ENCODE measurements at places on chromosomes 7 and 10.

DNA sequence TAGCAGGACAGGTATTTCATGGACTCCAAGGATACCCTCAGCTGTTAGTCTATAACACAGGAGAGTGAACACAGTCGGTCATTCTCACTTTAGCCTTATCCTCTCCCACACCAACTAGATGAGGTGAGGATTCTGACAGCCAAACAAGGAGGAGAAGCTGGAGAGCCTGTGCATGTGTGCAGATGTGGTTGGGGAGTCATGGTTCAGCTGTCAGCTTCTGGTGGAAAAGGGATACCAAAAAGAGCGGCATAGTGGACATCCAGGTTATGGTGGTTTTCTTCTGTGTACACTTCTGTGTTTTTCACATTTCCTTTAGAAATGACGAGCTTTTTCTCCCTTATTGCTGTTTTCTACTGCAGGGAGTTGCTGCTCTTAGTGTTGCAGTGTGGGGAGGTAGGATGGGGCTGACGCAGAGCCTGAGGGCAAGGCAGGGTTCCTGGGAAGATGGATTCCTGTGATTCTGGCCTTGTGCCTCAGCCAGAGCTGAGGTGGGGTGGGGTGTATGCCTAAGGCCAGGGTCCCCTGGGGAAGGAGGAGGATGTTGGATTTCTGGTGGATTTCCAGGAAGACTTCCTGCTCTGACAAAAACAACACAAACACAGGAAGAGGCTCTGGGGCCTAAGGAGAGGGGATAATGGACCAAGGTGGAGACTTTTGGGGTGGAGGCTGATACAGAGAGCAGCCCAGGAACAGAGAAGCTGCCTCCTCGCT, 26.6 kb downstream of the PLAU start:
- no peak for DNase-seq

- no peak for DNase-seq
Observed at GRCh38 chr10:93994438-93994801, 689 bp downstream of the PLCE1 start.

DNA sequence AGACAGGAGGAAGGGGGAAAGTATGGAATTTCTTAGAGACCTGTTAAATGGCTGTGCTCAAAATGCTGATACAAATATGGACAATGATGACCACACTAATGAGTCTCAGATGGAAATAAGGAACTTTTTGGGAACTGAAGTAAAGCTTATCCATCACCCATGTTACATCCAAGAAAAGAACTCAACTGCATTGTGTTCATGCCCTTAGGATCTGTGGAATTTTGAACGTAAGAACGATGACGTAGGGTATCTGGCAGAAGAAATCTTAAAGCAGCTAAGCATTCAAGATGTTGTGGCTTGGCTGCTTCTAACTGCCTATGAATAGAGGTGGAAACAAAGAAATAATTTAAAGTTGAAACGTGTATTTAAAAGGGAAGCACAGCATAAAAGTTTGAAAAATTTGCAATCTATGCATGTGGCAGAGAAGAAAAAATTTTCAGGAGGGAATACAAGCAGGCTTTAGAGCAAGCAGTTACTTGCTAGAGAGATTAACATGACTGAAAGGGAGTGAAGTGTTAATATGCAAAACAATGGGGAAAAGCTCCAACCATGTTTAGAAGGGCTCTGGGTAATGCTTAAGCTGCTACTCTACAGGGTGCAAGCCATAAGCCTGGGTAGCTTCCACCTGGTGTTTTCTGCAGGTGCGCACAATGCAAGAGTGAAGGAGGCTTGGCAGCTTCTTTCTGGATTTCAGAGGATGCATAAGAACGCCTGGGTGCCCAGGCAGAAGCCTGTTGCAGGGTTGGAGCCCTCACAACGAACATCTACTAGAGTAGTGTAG, 499.7 kb upstream of the SEMA3D start:
- DNase-seq: no peak

DNA sequence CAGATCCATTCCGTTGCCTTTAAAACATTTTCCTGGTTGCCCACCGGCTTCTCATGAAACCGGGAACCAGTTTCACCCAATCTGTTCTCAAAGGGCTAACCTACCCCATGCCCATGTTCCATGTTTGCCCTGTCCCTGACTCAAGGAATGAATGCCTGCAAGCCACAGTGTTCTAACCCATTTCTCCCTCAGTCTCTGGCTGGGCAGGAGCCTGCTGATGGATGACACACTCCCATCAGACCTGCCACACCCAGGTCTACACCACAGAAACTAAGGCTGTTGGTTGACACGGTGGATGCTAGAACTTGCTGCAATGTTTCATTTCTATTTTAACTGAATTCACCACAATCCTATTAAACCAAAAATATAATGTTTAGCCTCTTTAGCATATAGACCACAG, 15.6 kb downstream of the CLRN3 start:
- DNase-seq: no peak

Measured in activated T-helper 1 cell treated with anti-CD3 and anti-CD28 coated beads, Interleukin-2, amount 50 U/mL, for 16 hours (primary cell).